NCI-H1105 treated with DMSO at 0.1 percent for 48 hours (cell line): ENCODE measurements at places on chromosomes 7 and 10.

DNA sequence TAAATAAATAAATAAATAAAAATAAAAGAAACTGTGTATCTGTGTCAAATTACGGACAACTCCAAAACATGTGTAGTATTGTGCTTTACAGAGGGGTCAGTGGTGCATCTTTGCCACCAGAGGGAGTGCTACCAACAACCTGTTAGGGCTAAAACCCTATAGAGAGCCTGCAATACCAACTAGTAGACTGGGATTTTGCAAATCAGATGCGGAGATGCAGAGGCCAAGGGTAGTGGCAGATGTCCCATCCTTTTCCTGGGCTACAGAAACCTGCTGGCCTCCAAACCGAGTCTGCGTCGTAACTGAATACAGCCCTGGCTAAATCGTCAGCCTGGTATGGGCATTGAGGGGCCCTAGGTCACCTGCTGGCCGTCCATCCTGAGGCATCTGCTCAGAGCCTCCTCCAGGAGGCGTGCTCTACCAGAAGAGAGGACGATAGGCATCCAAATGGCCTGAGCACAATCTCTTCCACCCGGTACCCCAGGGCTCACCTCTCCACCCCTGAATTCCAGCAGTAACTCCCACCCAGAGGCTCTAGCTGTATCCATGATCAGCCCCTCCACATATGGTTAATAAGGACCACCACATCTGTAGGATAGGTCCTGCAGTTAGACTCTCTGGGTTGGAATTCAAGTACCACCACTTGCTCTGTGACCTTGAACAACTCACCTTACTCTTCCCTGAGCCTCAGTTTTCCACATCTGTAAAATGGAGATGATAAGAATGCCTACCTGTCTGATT is 6.2 kb upstream of the RRP12 start:
- peak; percentile 51 for DNase-seq

DNA sequence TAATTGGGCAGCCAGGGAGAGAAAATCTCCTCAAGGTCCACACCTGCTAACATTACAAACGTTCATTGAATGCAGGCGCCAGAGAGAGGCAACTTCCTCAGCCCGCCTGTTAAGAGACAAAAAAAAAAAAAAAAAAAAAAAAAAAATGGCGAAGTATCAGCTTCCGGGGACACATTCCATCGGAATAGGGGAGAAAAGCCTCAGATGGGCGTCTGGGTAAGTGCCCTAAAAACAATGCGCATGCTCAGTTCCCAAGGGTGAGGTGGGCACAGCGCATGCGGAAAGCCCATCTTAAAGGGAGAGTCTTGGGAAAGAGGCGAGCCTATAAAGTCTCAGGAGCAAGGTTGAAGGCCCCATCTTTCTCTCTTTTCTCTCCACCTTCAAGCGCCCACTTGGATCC is 1139.7 kb upstream of the CELF2 start:
- no peak for DNase-seq

DNA sequence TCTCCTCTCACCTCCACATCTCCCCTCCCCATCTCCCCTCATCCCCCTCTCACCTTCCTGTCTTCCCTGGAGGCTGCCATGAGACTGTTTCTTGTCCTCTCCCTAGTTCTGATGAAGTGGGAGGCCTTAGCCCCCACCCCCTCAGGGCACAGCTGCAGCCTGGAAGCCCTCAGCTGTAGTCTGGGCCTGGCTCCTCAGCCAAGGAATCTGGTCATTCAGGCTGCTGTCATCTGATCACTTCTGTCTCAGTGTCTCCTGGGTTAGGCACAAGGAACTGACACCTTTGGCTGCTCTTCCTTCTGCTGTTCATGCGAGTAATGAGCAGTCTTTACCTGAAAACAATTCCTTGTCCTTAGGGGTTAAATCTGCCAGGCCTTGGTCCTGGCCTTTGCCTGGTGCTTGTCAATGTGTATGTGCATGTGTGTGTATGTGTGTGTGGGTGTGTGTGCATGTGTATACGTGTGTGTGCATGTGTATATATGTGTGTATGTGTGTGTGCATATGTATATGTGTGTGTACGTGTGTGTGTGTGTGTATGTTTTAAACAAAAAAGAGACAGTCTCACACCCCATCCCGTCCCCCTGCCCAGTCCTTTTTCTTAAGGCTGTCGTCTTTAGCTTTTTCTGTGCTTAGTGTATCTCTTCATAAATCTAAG is 153.5 kb upstream of the TMEM72 start:
- DNase-seq, result no peak

DNA sequence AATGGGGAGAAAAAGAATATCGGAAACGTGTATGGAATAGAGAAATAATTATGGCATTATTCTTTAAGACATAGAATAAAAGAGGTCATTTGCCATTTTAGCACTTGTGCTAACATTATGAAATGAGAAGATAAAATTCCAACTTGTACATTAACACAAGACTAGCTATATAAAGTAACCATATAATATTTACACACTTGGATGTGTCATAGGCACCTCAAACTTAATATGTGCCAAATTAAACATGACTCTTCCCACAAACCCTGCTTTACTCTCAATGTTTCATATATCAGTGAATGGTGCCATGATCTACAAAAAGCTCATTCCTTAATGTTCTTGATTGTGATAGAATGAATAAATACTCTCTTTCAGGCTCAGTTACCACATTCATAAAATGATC is 4.1 kb upstream of the MINDY3 start:
- no peak for DNase-seq

DNA sequence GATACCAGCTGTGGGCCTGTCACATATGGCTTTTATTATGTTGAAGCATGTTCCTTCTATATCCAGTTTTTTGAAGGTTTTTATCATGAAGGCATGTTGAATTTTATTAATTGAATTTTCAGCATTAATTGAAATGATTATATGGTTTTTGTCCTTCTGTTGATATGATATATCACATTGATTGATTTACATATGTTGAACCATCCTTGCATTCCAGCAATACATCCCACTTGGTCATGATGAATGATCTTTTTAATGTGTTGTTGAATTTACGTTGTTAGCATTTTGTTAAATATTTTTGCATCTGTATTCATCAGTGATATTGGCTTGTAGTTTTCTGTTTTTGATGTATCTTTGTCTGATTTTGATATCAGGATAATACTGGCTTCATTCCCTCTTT is 21.2 kb downstream of the PRSS37 start:
- DNase-seq, result no peak

DNA sequence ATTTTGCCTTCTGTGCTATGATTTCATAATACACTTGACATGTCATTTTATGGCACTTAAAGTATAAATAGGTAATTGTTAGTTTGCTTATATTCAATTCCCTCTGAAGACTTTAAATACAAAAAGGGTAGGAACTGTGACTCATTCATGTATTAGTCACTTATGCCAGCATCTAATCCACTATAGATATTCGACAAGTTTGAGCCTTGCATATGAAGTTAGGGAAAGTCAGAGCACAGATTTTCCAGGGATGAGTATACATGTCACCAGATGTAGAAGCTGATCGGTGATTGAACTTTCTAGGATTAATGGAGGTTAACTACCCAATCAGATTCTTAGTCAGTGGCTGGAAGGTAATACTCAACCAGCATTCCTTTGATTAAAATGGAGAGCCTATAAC is 1321.5 kb downstream of the XPNPEP1 start:
- DNase-seq, result no peak

- DNase-seq, result no peak
Observed at GRCh38 chr7:83701736-83702135, 52.8 kb upstream of the SEMA3E start.

DNA sequence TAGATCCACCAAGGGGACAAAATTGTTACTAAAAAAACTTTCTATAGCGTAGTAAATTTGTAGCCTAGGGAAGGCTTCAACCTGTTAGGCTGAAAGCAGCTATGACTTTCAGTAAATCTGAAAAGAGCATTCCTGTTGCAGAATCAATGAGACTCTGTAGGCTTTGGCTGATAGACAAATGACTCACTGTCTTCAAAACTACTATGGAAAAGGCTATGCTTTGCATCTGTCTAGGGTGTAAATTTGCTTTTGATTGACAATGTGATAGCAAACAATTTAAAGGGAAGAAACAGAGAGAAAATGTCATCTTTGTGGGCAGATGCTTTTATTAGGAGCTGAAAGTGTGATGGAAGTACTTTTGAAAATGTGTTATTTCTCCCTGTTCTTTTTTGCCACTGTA is 60.6 kb downstream of the ARL5B start:
- DNase-seq, result no peak

DNA sequence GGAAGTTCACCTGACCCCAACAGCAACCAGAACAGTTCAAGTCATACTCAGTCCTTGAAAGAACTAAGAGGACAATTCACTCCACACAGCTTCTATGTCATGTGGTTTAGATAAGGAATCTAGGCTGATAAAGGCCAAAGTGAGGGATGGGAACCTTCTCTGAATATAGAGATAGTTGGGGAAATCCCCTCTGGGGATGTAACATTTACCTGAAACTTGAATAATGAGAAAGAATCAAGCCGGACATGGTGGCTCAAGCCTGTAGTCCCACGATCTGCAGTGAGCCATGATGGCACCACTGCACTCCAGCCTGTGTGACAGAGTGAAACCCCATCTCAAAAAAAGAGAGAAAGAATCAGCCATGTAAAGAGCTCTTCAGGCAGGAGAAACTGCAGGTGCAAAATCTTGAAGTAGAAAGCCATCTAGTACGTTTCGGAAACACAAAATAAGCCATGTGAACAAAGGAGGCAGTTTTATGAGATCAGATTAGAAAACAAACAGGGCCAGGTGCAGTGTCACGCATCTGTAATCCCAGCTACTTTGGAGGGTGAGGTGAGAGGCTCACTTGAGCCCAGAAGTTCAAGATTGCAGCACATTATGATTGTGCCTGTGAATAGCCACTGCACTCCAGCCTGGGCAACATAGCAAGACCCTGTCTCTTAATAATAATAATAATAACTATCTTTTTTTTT is 4.5 kb upstream of the DNMBP start:
- peak; percentile 43 for DNase-seq

DNA sequence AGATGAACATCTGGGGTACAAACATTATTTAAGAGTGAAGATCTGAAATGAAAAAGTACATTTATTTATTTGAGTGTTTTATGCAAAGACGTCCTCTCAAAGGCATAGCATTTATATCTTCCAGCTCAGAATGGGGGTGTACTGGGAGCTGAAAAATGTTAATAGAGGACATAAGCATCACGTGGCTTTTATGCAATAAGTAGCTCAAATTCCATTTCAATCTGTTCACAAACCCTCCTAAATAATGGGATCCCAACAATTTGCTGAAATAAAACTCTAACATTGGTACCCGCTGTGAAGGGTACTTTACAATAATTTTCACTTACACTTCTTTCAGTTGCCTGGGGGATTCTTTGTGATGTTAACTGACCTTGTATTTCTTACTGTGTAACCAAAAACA is 172.0 kb downstream of the TAX1BP1 start:
- no peak for DNase-seq

GRCh38 chr10:48599830-48600134 is 5.1 kb downstream of the ARHGAP22 start:
- DNase-seq, result no peak

DNA sequence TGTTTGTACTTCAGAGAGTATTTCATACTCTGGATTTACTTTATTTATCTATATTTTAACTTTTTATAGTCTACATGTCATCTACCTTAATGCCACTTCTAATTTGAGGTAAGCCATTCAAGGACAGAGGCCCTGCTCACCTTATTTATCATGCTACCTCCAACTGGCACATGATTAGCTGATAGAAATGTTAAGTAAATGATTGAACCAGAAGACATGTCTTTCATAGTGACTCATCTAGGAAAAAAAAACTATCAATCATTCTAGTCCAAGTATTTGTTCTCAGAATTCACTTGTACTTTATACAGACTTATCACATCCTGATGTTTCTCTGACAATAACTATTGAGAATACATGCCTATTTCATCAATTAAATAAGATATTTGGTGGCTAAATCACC is 856.3 kb downstream of the XPNPEP1 start:
- DNase-seq, result no peak

- no peak for DNase-seq
Observed at GRCh38 chr7:139972029-139972428, 90.7 kb downstream of the PARP12 start.

DNA sequence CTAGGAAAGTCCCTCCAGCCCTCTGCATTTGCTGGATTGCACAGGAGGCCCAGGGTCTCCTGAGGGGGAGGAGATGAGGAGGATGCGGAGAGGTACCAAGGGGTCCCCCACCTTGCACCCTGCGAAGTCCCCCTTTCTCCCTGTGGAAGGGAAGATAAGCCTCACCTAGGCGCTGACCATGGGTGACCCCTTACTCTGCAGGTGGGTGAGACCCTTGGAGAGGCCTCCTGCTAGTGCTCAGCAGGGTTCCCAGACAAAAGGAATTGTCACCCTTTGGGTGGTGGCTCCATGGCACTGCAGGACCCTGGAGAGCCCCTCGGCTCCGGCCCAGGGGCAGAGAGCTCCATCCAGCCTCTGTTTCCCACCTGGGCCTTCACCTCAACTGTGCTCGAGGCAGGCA is 107.0 kb upstream of the RET start:
- no peak for DNase-seq

- DNase-seq, result peak; percentile 92
Observed at GRCh38 chr10:5043716-5044115, 40.1 kb upstream of the AKR1C2 start.

GRCh38 chr10:59384761-59385160 is 22.4 kb upstream of the FAM13C start:
- DNase-seq, result no peak

DNA sequence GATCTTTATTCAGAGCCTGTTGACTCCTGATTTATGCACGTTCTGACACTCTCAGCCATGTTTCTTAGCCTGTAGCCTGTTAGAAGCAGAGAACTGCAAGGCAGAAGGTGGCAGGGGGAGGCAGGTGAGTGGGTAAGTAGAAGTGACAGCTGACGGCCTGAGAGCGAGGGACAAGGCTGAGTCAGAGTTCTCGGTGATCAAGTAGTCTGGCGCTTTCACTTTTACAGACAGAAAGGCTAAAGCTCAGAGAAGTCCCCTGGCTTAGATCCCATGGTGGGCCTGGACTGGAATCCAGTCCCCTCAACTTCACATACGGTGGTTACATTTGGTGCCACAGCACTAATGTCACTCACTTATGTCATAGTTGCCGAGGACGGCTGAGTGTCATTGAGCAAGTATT is 139.0 kb downstream of the TACC2 start:
- no peak for DNase-seq

DNA sequence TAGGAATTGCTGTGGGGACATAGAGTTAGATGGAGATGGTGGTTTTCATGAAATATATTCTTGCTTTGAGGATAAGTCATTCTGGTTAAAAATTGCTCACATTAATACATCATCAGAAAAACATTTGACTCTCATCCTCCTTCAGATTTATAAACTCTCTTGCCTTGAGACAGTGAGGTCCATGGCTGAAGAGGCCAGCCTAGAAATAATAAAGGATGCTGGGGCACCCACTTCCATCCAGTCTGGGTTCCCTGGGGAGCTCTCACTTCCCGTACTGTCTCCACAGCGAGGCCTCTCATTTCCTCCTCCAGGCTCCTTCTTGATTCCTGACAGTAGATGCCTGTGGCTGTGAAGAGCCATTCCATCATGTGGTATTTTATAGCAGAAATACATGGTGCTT is 73.3 kb upstream of the PRKG1 start:
- DNase-seq, result no peak

GRCh38 chr10:75405598-75406461 is 4.3 kb upstream of the ZNF503 start:
- DNase-seq, result no peak

- no peak for DNase-seq
Observed at GRCh38 chr7:93747019-93747418, 143.5 kb downstream of the TFPI2 start.
